ENCODE measurements at places on chromosomes 7 and 10. TPM values are rescaled to one million over a fixed set of nuclear protein-coding genes. Genes with fewer than 3 reads are reported as not detected.
A peak's percentile ranks its signal among the peaks of the same experiment; 100 is the strongest.

The PRKCQ gene
- not detected for total RNA-seq

The HOXA10 gene
- total RNA-seq = 26.4 TPM

The AGR3 gene
- total RNA-seq = not detected

The PON1 gene
- total RNA-seq = not detected

The KAZALD1 gene
- total RNA-seq = 19.3 TPM

The CPA5 gene
- total RNA-seq = 1.0 TPM

The CNTNAP2 gene
- not detected for total RNA-seq

The CTAGE15 gene
- total RNA-seq = 0.36 TPM

The GLCCI1 gene
- 3.0 TPM for total RNA-seq

The LARP4B gene
- 42.5 TPM for total RNA-seq

The CACNA2D1 gene
- not detected for total RNA-seq

The TBX20 gene
- total RNA-seq = 0.96 TPM

DNA sequence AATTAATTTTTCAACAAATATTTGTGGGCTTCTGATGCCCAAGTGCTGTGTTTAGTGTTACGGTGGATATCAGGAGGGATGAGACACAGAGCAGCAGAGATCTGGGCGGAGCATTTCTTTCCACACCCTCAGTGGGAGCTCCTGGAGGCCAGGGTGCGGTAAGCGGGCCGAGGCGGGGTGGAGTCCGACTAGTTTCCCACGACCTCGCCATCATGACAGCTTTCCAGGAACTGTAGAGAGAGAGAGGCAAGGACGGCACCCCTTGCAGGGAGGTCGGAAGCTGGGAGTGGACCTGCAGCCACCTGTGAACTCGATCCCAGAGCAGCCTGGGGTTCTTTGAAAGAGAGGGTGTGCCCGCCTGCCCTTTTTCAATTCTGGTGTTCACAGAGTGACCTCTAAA lies 128.2 kb downstream of the ACTR3B start:
- DNase-seq = no peak

DNA sequence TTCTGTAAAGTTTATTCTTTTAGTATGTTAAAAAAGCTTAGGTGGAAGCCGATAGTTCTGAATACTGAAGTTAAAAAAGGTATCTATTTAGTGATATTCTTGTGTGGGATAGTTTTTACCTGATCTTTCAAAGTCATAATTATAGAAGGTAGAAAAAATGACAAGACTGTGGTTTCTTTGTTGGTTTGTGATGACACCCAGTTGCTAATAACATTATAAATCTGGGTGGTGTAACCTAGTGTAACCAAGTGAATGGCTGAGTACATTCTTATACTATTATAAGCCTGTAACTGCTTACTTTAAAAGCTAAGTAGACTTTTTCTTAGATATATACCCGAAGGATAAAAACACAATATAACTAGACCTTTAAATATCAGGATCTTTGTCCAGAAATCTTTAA lies 2.3 kb downstream of the CDK13 start:
- DNase-seq = peak; percentile 16

DNA sequence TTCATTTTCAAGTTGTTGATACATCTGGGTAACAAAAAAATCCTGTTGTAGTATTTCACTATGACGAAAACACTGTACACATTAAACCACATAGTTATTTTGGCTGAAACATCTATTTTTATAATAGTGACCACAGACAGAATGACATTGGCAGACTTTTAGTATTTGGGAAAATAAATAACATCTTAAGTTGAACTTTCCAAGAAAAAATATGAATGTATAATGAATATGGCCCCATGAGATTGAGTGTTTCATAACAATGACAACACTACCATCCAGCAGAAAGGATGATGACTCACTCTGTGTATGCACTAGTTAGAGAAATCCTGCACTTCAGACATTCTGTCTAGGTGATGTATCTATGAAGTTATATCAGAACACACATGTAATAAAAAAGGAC lies 118.1 kb downstream of the SEMA3D start:
- DNase-seq = peak; percentile 16

DNA sequence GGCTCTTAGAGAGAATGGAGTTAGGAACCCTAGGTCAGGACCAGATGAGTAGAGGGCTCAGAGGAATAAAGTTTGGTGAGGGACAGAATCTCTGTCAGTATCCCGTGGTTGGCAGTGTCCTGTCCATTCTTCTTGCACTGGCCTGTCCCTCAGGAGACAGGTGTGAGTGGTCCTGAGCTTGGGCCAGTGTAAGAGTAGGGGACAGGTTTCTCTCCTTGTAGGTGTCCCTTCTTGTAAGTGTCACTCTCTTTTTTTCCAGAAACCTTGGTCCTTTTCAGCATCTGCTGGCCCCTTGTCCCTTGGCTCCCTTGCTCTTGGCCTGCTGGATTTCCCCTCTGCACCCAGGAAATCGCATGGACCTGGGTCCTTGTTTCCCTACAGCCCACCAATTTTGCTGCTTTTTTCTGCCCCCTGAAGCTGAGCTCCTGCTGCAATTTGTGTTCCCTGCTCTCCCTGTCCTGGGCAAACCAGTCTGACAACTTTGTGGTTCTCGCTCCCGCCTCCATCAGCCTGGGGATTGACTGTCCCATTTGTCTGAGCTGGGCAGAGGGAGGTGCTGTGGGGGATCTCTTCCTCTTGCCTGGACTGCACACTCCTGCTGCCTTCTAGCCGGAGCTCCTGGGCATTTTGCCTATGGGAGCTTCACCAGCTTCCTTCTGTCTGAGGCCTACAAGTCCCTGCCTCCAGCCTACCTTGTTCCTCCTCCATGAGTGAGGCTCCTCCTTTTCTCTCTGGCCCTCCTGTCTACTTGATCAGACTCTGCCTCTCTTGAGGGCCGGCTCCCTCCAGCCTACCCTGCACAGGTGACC lies 6.5 kb downstream of the TSPAN14 start:
- peak; percentile 19 for DNase-seq

DNA sequence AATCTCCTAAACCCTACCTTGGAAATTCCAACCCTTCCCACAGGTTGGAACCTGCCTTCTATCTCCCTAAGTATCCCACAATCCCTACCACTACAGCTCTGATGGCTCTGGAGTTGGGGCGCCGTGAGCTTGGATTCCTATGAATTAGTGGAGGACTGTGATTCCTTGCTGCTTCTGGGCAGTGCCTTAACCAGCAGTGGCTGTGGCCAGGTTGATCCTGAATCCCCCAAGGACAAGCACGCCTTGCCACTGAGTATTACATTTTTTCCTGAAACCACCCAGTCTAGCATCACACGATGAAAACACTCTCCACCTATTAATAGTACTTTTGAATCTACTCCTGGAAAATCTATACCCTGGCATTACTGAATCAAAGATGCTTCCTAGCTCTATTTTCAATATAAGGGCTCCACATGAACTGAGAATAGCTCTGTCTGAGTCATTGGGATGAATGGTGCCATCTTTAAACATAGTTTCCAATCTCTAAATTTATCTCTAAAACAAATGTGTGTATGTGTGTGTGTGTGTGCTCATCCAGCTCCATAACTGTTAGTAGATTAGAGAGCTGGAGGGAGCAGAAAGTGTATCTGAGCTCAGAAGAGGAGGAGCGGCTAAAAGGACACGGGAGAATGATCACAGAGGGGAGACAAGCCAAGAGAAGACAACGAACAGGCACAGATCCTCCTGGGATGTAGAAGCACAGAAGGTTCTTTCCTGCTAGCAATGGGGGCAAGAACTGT lies 11.9 kb upstream of the INPP5F start:
- no peak for DNase-seq

DNA sequence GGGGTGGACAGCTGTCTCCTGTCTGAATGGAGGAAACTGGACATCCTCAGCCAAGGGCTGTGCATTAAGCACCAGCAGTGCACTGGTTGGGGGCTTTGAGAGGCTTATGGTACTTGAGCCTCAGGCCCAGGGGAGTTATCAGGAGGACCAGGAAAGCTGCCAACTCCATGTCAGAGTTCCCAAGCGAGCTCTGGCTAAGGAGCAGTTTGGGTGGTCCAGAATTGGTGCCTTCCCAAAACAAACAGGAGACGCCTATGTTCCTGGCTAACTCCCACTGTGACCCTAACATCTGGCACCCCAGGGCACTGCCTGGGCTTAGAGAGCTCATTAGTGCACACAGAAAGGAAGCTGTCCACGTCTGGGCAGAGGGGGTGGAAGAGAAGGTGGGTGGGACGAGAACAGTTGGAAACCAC lies 408.6 kb upstream of the NPVF start:
- DNase-seq = no peak

- DNase-seq = peak; percentile 53
Observed at GRCh38 chr10:113026679-113027078, 76.6 kb downstream of the TCF7L2 start.

DNA sequence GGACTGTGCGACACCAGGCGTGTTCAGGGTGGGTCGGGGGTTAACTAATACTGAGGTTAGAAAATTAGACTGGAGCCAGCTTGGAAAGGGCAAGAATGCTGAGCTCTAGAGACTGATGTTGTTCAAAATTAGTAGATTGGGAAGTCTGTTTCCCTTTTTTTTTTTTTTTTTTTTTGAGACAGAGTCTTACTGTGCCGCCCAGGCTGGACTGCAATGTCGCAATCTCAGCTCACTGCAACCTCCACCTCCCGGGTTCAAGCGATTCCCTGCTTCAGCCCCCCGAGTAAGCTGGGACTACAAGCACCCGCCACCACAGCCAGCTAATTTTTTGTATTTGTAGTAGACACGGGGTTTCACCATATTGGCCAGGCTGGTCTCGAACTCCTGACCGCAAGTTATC lies 2.7 kb upstream of the CPVL start:
- DNase-seq = no peak

DNA sequence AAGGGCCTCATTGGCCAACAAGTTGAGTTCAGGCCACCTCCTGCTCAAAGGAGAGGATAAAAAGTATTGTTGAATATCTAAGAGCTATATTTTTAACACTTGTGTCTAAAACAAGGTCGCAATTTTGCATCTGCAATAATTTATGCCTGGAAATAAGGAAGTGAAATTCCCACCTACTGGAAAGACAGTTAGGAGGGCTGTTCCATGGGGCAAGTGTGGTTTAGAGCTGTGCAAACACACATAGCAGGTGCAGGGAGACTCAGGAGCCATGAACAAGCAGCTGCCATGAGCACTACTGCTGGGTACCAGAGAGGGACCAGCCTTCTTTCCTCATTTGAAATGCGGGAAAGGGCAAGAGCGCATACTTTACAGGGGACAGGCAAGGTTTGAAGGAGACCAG lies 35.5 kb upstream of the IKZF1 start:
- no peak for DNase-seq

GRCh38 chr10:89091496-89091895 lies 100.9 kb downstream of the FAS start:
- DNase-seq = no peak

DNA sequence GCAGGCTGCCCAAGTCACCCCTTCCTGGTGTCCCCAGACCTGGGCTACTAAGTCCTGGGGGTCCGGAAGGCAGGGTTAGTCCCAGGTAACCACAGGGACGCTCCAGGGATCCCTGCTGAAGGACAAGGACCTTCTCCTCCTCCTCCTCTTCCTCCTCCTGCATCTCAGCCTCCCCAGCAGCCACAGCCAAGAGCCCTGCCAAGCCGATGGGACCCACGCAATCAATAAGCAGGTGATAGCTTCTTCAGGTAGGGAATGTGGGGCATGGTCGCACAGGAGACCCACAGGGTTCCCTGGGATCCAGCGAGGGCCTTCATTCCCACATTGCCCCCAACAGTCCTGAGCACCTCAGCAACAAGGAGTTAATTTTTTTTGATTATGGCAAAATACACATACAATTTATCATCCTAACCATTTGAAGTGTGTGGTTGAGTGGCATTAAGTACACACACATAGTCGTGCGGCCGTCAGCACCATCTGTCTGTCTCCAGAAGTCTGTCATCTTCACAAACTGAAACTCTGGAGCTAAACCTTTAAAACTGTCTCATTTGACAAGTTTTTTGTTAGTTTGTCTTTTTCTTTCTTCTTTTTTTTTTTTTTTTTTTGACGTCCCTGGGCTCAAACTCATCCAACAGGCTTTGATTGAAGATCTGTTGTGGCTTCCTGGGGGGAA lies 12.1 kb downstream of the CRYGN start:
- no peak for DNase-seq

- no peak for DNase-seq
Observed at GRCh38 chr10:118871244-118871865, 116.6 kb upstream of the CACUL1 start.

- DNase-seq = peak; percentile 62
Observed at GRCh38 chr10:123301077-123301857, 147.1 kb downstream of the BUB3 start.

- no peak for DNase-seq
Observed at GRCh38 chr10:3372281-3372680, 199.7 kb upstream of the PITRM1 start.

DNA sequence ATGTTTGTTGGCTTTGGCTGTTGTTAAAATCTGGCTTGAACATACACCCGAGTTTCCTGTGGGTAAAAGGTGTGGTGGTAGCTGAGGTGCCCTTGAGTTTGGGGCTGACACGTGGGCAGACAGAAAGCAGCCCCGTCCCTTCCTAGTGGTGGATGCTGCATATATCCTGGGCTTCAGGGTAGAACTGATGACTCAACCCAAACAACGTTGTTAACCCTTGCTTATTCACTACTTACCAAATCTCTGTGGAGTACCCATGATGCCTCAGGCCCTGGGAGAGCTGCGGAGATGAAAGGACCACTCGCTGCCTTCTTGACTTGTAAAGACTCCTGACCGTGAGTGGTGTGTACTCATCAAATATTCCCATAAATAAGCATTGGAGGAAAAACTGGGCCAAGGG lies 245.1 kb downstream of the RAB11FIP2 start:
- DNase-seq = no peak

DNA sequence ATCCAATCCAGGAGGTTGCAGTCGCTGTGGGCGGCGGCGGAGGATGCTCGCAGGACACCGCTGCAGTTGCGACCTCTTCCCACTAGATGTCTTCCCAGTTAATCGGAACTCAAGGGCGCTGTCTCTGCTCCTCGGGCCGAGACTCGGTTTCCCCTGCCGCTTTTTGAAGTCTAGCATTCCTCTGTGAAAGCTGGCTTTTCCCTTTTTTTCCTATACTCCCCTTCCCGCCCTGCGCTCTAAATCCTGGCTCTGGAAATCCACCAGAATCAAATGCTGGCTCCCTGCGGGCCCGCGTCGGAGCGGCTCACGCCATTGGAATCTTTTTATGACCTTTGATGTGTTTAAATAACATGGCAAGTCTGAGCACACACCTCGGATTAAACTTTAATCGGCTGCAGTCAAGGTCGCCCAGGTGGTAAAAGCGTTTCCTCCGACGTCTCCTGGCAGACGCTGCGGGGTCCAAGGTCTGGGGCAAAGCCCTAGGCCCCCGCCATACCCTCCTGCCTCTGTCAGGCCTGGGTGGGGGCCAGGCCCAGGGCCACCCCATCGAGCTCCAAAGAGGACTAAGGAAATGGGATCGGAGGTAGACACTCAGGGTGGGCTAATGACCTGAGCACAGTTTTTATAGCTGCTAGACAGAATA lies 10.7 kb upstream of the HOXA13 start:
- DNase-seq = peak; percentile 53

- DNase-seq = no peak
Observed at GRCh38 chr10:100315615-100316014, 14.4 kb downstream of the PKD2L1 start.

DNA sequence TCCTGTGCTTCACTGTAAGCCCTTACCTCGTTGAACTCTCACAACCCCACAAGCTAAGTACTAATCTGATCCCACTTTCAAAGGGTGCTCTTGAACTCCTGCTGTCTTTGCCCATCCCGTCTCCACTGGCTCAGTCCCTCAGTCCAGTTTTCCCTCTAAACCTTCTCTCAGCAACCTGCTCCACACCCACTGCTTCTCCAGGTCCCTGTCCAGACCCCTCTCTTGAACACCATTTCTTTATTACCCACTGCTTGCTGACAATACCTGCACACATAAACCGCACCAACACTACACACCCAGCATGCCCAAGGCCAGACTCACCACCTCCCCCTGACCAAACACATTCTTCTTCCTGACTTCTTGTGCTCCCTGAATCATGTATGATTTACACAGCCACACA lies 343.3 kb downstream of the GRID1 start:
- DNase-seq = no peak

- no peak for DNase-seq
Observed at GRCh38 chr10:132396494-132397035, 435 bp upstream of the PWWP2B start.
